ENCODE measurements at places on chromosomes 4 and X.

GRCh38 chr4:163540977-163541376, 46.5 kb downstream of the TMA16 start:
- peak; percentile 83 for DNase-seq

DNA sequence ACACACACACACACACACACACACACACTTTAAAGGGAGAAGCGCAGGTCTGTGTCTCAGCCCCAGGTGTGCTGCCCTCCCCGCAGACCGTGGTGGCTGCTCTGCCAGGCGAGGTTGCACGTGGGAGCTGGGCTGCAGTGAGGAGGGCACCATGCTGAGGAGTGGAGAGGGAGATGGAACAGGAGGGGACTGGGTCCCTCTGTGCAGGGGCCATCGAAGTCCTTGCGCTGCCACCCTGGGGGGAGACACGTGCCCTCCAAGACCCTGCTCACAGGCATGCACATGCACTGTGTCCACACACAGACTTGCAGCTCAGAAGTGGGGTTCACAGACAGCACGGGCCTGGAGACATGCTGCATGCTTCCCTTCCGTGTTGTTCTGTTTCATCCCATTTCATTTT, 65.5 kb upstream of the HGFAC start:
- DNase-seq: no peak

DNA sequence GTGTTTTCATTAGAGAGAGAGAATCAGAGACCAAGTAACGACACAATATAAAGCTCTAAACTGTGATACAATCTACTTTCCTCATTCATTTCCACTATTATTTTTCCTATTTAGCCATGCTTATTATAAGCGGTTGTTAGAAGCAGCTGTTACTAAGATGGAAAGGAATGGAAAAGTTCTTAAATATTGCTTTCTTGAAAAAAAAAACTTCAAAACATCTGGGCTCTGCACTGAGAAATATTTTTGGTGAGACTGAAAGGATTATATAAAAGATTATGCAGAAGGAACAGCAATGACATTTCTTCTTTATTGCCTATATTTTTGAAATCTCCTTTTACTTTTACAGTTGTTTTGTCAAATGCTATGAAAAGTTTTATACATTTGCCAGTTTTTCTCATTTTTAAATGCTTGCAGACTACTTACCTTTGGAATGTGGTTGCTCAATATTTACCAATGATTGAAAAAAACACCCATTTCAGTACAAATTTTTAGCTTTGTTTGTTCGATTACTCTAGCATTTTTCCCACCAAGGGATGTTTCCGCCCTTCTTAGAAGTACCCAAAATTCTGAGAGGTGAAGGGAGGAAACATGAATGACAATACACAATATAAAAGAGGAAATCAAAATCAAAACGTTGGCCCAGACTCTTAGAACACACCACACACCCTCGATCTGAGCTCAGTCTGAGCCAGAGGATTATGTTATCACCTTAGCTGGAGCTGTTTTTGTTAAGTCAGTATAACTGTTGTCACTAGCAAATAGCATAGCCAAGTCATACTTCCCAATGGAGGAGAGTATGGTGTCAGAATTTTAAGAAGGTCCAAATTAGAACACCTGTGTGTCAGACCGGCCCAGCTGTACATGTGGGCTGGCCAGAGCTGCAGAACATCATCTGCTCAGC, 18.4 kb downstream of the DKK2 start:
- no peak for DNase-seq

- no peak for DNase-seq
Observed at GRCh38 chrX:116427978-116428377, 8.4 kb upstream of the SLC6A14 start.

GRCh38 chrX:11591723-11592346, 73.9 kb downstream of the ARHGAP6 start:
- no peak for DNase-seq

GRCh38 chr4:15002659-15003400, 549 bp downstream of the CPEB2 start:
- DNase-seq: peak; percentile 85

DNA sequence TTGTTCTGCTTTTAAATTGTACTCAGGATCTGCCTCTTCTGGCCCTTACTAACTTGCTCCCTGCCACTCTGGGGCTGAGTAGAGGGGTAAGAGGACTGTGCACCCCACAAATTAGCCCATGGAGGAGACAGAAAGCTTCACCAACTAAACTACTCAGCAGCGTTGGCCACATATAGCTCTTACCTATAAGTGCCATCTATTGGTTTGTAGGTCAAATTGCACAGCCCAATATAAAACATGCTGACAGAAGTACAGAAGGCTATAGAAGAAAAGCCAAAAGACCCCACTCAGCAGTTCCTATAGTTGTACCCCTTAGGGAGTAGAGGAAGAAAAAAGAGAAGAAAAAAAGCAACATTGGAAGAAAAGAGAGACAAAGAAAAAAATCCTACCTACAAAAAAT, 341.2 kb upstream of the FMR1 start:
- DNase-seq: no peak

GRCh38 chr4:37464373-37465128, 220.0 kb downstream of the NWD2 start:
- DNase-seq: no peak

GRCh38 chr4:113450295-113451080, 311.1 kb downstream of the CAMK2D start:
- DNase-seq: no peak

- no peak for DNase-seq
Observed at GRCh38 chr4:188658958-188659522, 519.8 kb downstream of the TRIML1 start.

DNA sequence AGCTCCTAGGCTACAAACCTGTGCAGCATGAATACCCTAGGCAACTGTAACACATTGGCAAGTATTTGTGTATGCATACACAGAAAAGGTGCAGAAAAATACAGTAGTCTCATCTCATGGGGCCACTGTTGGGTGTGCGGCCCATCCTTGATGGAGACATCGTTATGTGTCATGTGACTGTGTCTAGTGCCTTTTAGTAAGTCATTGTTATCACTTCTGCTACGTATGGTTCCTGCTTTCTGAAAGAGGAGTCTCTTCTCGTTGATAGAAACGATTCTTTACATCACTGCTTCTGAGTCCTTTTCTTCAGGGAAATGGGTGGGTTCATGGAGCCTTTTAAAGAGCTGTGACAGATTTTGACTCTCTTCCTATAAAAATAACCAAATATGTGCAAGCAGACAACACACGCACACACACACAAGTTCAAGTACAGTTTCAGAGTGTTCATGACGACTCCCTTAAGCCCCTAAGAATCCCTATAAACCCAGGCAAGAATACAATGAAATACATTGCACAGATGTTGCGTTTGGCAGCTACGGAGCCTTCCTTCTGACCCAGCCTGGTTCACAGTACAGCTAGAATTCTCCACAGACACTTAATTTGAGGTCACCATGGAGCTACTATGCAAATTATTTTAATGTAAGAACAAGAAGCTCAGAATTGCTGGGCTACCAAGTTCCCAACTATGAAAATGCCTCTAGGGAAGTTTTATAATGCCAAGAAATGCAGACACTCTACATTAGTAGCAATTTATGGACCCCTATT, 10.2 kb upstream of the STK32B start:
- DNase-seq: no peak

DNA sequence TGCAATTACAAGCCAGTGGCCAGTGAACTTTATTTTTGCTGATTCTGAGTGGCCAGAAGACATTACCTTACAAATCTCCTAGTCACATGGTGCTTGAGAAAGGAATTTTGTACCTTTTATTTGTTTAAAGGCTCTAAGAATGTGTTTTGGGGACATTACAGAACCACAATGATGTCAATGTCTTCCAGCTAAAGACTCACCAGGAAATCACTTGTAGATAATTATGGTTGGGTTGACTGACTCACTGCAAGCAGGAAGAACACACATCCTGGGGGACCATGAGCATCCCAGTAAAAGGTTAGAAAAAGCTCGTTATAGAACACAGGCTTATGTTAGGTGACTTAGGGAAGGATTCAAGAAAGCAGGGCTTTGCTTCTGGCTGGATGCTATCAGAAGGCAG, 119.4 kb upstream of the FAM9B start:
- DNase-seq: peak; percentile 77

GRCh38 chr4:61152433-61152832, 47.7 kb upstream of the ADGRL3 start:
- DNase-seq: no peak

- DNase-seq: no peak
Observed at GRCh38 chr4:6910960-6911874, 1.6 kb downstream of the TBC1D14 start.

- no peak for DNase-seq
Observed at GRCh38 chrX:140510306-140510676, 5.4 kb upstream of the SOX3 start.

DNA sequence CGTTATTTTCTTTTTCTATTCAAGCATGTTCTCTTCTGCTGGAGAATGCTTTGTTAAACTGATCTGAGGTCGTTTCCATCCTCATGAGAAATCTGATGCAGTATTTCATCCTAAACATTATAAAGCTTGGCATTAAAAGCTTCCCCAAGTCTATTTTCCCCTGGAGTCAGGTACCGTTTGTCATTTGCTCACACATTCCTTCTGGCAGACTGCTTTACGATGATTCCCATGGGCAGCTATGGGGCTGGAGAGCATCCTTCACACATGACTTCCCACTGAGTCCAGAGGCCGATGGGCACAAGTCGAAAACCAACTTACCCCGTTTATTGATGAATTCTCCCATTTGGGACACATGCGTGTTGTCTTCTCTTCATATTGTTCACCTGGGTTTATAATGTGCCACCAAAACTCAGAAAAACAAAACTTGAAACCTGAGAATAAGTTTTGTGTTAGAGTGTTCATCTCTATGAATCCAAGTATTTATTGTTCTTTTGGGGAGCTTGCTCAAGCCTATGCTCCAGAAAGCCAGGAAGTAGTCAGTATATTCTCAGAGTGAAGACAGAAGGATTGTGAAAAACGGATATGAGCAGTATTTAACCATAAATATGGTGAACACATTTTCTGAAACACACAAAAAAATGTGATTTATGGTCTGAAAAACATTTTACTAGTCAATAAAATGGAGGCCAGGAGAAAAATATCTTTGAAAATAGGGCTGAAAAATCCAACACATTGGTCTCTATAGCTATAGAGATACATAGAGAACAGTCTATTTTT, 298.8 kb upstream of the NOCT start:
- no peak for DNase-seq

GRCh38 chr4:56730097-56730496, 49.0 kb upstream of the HOPX start:
- DNase-seq: no peak

GRCh38 chr4:61336916-61337315, 136.8 kb downstream of the ADGRL3 start:
- DNase-seq: no peak

GRCh38 chr4:41214136-41214824, at the start of gene APBB2:
TSS of gene APBB2 (minus strand) at chr4:41214542. CDS start at chr4:41033254, 181,288 bp downstream.
- DNase-seq: peak; percentile 95

GRCh38 chr4:3865986-3866812, 100.0 kb downstream of the ADRA2C start:
- DNase-seq: no peak

- no peak for DNase-seq
Observed at GRCh38 chr4:78213218-78213617, 156.1 kb downstream of the FRAS1 start.

DNA sequence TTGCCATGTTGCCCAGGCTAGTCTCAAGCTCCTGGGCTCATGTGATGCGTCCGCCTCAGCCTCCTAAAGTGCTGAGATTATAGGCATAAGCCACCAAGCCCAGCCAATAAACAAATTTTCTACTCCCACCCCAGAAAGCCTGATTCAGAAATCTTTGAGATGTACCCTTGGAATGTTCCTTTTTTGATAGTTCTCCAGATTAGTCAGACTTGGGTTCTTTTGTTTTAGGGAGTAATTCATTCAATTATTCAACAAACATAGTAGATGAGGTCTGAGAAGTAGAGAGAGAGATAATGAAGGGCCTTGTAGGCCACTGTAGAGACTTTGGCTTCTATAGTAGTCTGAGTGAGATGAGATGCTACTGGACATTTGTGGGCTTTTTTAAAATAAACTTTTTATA, 27.8 kb downstream of the RP2 start:
- DNase-seq: peak; percentile 26

DNA sequence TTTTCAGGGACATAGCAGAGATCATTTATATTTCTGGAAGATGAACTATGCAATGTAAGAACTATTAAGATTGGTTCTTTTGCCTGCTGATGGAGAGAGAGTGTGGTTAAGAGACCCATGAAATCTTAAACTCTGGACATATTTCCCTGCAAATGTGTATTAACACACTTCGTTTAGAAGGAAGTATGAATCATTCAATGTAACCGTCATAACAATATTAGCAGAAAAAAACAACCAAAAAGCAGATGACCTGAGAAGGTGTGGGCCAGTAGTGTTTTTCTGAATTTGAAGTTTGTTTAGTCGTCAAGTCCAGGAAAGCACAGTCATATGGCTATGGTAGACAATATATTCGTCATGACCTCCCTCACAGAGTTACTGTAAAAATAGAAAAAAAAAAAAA, 2.5 kb upstream of the TMPRSS11D start:
- DNase-seq: peak; percentile 80

DNA sequence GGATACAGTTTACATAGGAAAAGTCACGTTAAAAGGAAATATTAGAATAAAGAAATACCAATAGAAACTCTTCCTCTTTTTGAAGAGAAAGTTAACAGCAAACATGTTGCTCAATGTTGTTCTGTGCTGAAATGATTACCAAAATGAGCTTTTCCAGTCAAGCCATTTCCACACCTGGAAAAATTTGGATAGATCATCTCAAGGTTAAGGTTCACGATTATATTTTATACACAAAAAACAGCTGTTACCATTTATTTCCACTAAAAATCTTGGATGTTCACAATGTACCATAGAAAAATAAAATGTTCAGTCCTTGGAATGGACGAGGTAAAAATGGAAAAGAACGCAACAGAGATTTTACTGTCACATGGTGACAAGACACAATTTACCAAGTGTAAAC, 218.7 kb downstream of the SCFD2 start:
- DNase-seq: no peak
